ENCODE measurements at places on chromosomes 7 and 10.
A peak's percentile ranks its signal among the peaks of the same experiment; 100 is the strongest.

DNA sequence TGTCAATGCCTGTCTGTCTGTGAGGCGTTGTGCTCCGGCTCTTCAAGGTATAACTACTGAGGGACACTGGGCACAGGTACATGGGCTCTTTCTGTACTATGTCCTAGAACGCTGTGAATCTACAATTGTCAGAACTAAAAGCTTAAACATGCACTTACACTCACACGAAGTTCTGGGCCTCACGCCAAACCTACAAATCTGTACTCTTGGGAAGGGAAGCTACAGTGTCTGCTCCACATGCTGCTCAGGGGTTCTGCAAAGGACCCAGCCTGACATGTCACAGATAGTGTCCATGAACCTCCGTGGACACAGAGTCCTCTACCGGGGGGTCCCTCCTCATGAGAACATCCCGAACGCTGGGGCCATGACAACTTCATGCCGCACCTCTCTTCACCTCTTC lies 268.7 kb downstream of the WDR37 start:
- DNase-seq, result no peak

GRCh38 chr10:22801785-22802184 lies 87.4 kb upstream of the PIP4K2A start:
- no peak for DNase-seq

DNA sequence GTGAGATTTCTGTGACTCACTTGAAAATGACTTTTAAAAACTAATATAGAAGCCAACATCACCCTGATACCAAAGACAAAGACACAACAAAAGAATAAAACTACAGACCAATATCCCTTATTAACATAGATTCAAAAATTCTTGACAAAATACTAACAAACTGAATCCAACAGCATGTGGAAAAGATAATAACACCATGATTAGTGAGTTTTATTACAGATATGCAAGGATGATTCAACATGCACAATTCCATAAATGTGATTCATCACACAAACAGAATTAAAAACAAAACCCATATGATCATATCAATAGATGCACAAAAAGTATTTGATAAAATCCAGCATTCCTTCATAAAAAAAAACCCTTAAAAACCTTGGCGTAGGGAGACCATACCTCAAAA lies 6.5 kb downstream of the MGAM start:
- no peak for DNase-seq

DNA sequence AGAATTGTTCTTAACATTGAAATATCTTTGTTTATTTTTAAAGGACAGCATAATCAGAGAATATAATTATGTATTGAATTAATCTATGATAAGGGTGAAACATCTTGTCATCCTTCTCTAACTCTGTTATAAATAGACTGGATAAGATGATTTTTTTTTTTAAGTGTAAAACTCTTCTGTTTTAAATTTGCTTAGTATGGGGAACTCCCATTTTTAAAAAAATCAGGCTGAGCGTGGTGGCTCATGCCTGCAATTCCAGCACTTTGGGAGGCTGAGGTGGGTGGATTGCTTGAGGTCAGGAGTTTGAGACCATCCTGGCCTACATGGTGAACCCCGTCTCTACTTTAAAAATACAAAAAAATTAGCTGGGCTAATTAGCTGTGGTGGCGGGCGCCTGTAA lies 9.4 kb upstream of the HERC4 start:
- DNase-seq, result no peak

- DNase-seq, result no peak
Measured at GRCh38 chr7:39621261-39621660, 2.1 kb upstream of the RALA start.

DNA sequence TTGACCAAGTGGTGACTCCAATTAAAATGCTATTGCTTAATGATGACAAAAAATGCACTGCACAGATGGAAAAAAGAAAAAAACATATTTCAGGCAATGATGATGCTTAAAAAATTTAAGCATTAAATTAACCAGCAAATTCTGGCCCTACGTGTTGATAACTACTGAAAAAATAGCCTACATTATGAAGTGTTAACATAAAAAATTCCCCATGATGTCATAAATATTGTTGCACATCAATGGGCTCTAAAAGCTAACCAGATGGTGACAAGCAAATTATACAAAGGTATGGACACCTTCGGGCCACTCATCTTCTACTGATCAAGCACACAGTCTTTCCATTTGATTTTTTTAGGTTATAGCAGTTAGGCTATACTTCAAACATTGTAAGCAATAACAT lies 267.4 kb downstream of the PARD3 start:
- no peak for DNase-seq

GRCh38 chr10:110527731-110528171 lies 30.0 kb downstream of the DUSP5 start:
- peak; percentile 45 for DNase-seq

GRCh38 chr7:137001041-137001440 lies 132.6 kb downstream of the CHRM2 start:
- DNase-seq, result no peak

DNA sequence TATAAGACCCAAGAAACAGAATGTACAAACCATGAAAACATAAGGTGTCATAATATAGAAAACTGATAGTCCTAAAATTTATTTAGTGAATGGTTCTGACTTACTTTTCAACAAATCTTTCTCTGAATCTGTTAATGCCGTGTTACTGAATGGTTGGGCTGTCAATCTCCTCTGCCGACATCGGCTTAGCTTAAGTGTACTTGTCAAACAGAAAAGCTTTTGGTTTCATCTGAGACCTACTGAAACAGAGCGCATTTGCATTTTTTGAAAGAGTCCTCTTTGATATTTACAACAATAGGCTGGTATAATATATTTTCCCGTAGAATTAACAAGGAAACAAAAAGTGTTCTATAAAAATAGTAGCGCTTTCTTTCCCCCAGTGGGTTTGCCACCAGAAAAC lies 120.9 kb upstream of the ZNF804B start:
- no peak for DNase-seq

DNA sequence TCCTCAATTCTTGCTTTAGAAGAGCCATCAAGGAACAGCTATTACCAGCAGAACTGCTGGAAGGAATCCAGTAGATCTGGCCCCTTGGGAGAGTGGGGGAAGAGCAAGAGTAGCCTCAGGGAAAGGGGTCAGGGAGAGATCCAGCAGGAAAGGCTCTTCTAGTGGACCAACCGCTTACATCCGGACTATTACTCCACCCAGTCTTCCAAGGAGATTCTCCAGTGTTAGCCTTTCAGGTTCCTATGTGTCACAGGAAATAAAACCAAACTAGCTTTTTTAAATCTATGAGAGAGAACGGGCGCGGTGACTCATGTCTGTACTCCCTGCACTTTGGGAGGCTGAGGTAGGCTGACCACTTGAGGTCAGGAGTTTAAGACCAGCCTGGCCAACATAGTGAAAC lies 34.3 kb downstream of the TET1 start:
- no peak for DNase-seq

- no peak for DNase-seq
Measured at GRCh38 chr7:142372727-142373126, 114.9 kb upstream of the PRSS58 start.

DNA sequence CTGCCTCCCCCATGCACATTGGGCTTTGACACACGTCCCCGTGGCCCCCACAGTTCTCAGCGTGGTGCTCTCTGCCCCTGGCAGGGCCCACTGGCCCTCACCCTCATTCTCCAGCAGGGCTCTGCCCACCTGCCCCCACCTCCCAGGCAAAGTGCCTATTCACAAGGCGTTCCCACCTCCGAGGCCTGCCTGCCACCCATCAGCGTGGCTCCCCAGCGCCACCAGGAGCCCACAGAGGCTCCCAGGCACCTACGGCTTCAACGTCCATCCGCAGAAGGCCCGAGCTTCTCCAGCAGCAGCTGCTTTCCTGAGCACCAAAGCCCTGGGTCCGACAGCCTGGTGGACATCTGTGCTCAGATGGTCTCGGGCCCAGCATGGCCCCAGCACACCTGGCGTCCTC lies 211.8 kb upstream of the PPP2R2D start:
- DNase-seq, result no peak

- DNase-seq, result no peak
Measured at GRCh38 chr7:130134106-130134636, 63.8 kb downstream of the KLHDC10 start.

- peak; percentile 89 for DNase-seq
Measured at GRCh38 chr7:22561321-22561811, 61.4 kb upstream of the STEAP1B start.

GRCh38 chr7:114973147-114973546 lies 51.3 kb downstream of the MDFIC start:
- DNase-seq, result no peak

GRCh38 chr7:15128716-15129115 lies 226.2 kb upstream of the DGKB start:
- no peak for DNase-seq

DNA sequence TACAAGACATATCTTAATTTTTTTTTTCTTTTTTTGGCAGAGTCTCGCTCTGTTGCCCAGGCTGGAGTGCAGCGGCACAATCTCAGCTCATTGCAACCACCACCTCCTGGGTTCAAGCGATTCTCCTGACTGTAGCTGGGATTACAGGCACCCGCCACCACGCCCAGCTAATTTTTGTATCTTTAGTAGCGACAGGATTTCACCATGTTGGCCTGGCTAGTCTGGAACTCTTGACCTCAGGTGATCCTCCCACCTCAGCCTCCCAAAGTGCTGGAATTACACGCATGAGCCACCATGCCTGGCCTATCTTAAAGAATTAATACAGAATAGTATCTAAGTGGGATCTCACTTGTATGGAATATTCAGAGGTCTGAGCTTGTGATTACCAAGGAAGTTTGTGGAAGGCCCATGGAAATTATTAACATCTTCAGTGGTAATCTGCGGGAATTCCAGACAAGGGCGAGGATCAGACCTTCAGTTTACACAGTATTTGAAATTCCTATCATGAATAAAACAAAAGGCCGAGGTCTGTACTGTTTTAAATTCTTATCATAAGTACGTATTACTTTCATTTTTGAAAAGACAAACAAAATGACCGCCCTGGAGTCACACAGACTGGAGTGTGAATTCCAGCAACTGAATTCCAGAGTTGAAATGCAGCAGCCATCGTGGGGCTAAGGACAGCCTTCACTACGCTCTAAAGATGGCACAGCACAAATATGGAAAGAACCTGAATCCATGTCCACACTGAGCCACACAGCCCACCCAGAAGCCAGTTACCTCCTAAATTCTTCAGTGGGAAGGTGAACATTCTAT lies 16.7 kb downstream of the GPRIN2 start:
- DNase-seq, result no peak

DNA sequence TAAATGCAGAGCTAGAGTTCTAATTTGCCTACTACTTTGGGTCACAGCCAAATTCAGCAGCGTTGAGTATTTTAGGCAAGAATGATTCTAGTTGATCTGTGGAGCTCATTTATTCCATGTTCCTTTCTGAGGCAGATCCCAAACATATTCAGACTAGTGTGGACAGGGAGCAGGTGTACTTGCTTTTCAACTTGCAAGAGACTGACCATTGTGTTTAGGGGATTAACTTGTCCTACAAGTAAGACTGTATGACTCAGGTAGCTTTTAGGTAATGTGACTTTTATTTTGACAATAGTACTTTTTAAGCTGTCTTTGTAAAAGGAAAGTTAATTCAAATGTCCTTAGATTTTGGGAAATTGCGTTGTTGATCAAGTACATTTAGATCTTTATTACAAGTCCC lies 285.5 kb downstream of the TWIST1 start:
- no peak for DNase-seq

DNA sequence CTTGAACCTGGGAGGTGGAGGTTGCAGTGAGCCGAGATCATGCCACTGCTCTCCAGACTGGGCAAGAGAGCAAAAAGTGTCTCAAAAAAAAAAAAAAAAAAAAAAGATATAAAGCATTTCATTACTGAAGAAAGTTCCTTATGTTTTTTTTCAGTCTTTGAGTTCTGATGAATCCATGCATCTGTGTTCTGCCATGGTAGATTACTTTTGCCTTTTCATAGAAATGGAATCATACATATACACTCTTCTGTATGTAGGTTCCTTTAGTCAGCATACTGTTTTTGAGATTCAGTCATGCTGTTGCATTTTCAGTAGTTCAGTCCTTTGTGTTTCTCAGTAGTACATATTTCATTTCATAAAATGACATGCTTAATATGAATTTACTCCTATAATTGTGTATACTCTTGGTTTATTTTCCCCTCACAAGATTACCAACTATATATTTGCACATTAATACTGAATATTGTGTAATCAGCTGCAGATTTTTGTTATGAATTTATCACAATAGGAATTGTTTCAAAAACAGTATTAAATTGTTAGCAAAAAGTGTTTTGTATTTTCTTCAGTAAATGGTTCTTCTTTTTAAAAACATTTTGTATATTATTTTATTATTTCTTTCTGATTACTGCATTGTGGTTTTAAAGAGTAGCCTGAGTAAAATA lies 2.8 kb upstream of the ZNF777 start:
- no peak for DNase-seq

DNA sequence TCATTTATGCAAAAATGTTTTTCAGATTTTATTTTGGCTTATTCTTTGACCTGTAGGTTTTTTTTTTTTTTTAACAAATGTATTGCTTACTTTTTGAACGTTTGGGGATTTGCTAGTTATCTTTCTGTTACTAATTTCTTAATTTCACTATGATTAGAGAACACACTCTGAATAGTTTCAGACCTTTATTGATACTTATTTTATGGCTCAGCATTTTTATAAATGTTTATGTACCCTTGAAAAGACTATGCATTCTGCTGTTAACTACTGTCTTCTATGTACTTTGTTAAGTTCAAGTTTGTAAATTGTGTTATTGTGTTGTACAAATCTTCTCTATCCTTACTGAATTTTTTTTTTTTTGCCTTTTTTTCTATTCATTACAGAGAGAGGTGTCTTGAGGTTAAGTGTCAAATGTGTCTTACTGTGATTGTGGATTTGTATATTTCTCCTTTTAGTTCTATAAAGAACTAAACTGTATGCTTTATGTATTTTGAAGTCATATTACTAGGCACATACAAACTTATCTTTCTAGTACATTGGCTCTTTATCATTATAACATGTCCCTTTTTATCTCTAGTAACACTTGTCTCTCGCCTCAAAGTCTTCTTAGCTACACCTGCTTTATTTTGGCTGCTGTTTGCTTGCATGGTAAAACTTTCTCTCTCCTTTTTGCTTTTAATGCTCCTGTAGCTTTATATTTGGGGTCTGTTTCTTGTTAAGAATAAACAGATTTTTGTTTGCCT lies 8.1 kb downstream of the MKLN1 start:
- no peak for DNase-seq

DNA sequence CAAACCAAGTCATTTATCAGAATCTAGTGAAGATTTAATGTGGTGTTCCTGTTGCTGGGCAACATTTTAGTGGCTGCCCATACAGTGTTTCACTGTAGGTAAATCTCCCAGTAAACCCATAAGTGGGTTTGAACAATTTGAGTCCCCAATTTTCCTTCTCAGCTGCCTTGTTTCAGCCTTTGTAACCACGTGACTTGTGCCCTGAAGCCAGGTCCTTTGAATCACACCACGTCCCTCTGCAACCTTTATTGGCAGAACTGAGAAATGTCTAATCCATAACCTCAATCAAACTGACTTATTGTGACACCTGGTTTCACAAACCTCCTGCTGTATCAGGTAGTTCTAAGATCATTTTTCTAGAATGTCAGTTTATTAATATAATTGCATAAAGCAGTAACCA lies 30.1 kb downstream of the SND1 start:
- DNase-seq, result no peak

- DNase-seq, result no peak
Measured at GRCh38 chr7:91771921-91772815, 108.3 kb downstream of the MTERF1 start.
